ENCODE measurements at places on chromosomes 4 and X. TPM values are rescaled to one million over a fixed set of nuclear protein-coding genes. Genes with fewer than 3 reads are reported as not detected.

INTS6L gene
- 6.9 TPM for total RNA-seq

DNA sequence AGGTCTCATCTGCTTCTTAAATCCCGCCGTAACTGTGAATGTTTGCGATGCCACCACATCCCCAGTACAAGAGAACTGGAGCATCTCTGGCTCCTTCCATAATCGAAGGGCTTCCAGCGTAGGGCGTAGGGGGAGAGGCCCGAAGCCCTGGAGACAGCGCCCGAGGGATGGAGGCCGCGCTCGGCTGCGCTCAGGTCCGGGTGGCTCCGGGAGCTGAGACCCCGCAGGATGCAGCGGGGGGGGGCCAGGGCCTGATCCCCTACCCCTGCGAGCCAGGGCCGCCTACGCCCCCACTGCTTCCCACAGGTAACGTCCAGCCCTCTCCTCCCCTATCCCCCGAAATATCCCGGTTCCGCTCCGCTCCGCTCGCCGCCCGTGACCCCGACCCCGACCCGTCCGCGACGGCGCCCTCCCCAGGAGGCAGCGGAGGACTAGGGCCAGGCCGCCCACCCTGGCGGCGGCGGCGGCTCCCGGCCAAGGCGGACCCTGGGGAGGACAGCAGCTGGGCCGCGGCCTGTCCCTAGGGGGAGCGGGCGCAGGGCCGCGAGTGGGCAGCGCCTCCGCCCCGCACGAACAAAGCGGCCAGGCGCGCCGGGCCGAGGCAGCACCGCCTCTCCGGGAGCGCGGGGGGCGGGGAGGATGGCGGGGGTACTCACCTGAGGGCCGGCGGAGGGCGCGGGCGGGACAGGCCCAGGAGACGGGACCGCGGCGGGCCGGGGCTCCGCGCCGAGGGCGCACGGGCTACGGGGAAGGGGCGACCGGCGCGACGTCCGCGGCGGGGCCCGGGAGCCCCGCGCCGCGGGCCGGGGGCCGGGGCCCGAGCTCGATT is 723 bp downstream of the WDFY3 start:
- peaks cover 19% of the 10 kb centered on the region for H3K4me1 ChIP-seq
- peak overlapping the region; percentile 95 for H3K27ac ChIP-seq
- peak; percentile 66 for DNase-seq

- no peak for DNase-seq
- H3K27ac ChIP-seq: no peak overlapping the region
- no peaks in the 10 kb centered on the region for H3K36me3 ChIP-seq
- H3K4me1 ChIP-seq: no peaks in the 10 kb centered on the region
Observed at GRCh38 chr4:169975838-169976796, 50.1 kb downstream of the MFAP3L start.

GRCh38 chr4:77433418-77433733 is 172.2 kb upstream of the CXCL13 start:
- peaks cover 23% of the 10 kb centered on the region for H3K4me1 ChIP-seq
- no peaks in the 10 kb centered on the region for H3K27me3 ChIP-seq
- DNase-seq: peak; percentile 15
- no peaks in the 10 kb centered on the region for H3K36me3 ChIP-seq
- H3K27ac ChIP-seq: no peak overlapping the region

DNA sequence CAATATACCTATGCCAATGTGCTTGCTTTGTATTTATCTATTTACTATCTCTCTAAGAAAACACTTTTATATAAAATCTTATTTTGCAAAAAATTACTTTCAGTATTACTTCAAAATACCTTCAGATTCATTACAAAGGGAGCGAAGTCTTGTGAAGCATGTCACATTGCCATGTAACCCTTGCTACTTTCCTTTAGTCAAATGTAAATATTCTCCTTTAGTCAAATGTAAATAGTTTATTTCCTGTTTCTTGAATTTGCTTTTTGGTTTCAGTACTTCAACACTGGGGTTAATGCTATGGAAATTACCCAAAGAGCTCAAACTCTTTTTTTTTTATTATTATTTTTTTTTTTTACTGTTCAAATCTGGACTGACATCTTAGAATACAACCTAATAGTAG is 383.3 kb downstream of the GRXCR1 start:
- no peaks in the 10 kb centered on the region for H3K4me1 ChIP-seq
- H3K27me3 ChIP-seq: no peaks in the 10 kb centered on the region
- H3K36me3 ChIP-seq: no peaks in the 10 kb centered on the region

DNA sequence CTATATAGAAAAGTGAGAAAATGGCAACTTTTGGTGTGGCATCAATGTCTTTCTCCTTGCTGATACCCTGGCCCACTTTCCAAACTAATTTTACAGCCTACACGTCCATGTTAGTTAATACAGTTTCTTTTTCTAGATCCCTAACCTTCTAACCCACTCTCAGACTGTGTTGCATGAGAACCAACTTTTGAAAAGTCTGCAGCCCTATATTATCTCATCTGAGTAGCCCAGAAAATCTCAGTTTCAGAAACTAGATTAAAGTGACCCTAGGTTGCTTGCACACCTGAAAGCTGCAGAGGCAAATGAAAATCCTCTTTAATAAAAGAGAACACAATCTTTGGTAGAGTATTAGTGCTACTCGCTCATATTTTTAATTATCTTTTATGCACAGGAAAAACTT is 371.6 kb upstream of the EMCN start:
- no peak overlapping the region for H3K27ac ChIP-seq
- H3K27me3 ChIP-seq: no peaks in the 10 kb centered on the region
- DNase-seq: no peak
- no peaks in the 10 kb centered on the region for H3K4me1 ChIP-seq

HSFX4 gene
- not detected for total RNA-seq
